Stimulated activated CD4-positive, alpha-beta T cell treated with anti-CD3 and anti-CD28 coated beads, Interleukin-1b, Interleukin-23, amount 100 ng/mL, for 24 hours (primary cell): ENCODE measurements at places on chromosomes 2 and 18.

GRCh38 chr2:209511637-209512036 lies 87.8 kb downstream of the MAP2 start:
- DNase-seq, result no peak

DNA sequence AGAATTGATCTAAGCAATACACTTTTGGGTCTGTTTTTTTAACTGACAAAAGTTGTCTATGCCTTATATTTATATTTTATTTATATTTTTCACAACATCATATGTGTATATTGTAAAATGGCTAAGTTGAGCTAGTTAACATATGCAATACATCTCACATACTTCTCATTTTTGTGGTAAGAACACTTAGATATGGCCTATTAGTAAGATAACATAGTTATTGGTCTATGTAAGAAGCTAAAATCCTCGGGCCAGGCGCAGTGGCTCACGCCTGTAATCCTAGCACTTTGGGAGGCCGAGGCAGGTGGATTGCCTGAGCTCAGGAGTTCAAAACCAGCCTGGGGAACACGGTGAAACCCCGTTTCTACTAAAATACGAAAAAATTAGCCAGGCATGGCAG lies 275.6 kb upstream of the ID2 start:
- no peak for DNase-seq

GRCh38 chr2:178962805-178963433 lies 87.0 kb downstream of the CCDC141 start:
- DNase-seq, result no peak

GRCh38 chr2:39094717-39095363 lies 26.0 kb downstream of the SOS1 start:
- no peak for DNase-seq

DNA sequence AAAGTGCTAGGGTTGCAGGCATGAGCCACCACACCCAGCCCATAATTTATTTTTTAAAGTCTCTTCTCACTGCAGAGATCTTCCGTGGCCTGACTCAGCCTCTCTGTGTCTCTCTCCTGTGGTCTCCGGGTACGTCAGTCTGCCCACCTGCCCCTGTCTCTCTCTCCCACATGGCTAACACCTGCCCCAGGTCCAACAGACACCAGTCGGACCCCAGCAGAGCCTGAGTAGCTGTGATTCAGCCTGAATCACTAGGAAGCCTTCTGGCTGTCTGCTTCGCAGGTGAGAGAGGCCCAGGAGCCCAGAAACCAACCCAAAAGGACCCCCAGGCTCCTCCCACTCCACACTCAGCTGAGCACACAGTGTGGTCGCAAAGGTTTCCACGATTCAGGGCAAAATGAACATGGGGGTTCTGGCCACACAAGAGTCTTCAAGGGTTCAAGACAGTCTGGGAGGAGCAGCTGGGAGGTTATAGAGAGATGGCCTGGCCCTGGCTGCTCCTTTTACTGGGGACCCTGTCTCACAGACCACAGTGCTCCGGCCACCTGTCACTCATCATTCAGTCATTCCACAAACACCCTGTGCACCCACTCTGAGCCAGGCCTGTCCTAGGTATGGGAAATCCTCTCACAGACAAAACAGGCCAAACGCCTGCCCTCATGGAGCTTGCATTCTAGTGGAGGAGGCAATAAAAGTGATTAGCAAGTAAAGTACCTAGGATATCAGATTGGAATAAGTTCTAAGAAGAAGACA lies 8.6 kb downstream of the RUFY4 start:
- DNase-seq, result no peak

- DNase-seq, result no peak
Observed at GRCh38 chr18:38810789-38811188, 1245.2 kb upstream of the CELF4 start.

DNA sequence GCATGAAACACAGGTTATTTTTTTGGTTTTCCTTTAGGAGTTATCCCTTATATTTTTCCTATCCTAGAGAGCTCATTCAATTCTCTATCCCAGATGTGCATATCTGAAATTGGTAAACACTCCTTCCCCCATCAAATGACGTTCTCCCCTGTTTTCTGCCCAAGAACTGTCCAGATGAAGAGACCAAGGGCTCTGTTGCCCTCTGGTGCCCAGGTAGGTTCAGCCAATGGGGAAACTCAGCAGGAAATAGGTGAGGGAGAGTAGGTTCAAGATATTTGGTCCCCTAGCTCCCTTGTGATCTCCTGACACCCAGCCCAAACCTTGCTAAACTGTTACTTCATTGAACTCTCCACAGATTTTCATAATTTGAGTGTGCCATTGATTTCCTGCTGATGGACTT lies 14.1 kb upstream of the INO80C start:
- DNase-seq, result no peak

- no peak for DNase-seq
Observed at GRCh38 chr2:120346667-120347358, 877 bp downstream of the INHBB start.

DNA sequence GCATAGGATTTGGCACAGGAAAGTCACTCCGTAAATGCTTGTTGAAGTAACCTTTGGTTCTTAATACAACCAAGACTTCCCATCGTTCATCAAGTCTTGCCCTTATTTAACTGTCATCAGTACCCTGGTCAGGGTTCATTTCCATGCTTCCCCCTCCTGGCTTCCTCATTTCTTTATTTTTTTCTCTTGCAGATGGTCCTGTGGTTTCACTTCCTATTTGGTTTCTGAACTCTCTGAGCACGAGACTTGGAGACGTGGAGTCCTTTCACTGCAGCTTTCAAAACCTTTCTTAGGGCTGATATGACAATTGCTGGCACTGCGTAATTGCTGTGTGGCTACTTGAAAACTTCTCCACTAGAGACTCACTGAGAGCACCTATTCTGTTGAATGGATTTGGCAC lies 59.9 kb upstream of the PID1 start:
- DNase-seq, result no peak
